Naive thymus-derived CD8-positive, alpha-beta T cell (primary cell): ENCODE measurements at places on chromosomes 1 and 21.

DNA sequence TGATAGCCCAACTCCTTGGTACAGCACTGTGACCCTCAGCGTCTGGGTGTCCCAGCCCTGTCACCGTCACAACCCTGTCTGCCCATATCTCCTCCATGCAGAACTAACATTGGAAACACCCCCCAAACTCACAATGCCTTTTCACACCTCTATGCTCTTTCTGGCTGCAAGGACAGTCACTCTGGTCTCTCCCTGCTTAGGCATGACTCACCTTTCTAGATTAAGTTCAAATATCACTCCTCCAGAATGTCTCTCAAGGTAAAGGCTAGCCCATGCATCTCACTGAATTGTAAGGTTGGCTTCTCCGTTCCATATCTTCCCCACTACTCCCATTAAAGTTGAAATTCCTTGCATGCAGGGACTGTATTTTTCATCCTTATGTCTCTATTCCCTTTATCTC is 17.0 kb upstream of the CAPN8 start:
- peaks cover 4% of the 10 kb centered on the region for H3K27me3 ChIP-seq
- no peak overlapping the region for H3K4me3 ChIP-seq
- H3K27ac ChIP-seq = peak overlapping the region; percentile 18
- DNase-seq = no peak

DNA sequence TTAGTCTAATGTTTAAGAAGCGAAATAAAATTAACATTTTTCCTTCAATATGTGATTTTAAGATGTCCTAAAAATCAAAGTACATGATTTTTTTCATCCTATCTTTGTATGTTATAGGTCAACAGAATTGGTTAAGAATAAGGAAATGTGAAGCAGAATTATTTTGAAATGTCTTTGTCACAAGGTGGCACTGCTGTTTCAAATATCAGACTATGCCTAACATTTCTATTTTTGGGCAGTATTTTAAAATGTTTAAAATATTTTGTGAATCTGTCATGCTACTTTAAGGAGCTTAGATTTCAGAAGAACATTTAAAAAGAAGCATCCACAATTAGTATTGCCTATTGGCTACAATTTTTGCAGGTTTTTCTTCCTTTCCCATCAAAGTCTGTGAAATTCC is 38.7 kb downstream of the AMY1C start:
- H3K4me1 ChIP-seq = no peaks in the 10 kb centered on the region
- H3K4me3 ChIP-seq = no peak overlapping the region
- no peak for DNase-seq
- H3K36me3 ChIP-seq = no peaks in the 10 kb centered on the region

DNA sequence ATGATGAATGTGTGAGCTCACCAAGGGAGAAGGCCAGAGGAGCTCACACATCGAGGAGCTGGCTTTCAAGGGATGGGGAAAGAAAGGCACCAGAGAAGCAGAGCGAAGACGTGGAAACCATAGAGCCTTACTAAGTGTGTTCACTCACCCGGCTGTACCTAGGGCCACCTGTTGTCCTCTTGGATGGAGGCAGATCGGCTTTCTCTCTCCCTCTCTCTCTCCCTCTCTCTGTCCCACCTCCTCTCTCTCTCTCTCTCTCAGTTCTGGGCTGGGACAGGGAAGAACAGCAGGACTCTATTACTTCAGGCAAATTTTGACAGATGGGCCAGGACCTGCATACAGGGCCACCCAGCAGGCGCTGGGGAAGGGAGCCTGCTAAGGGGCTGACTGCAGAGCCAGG is 64.8 kb downstream of the HIVEP3 start:
- peaks cover 9% of the 10 kb centered on the region for H3K36me3 ChIP-seq
- DNase-seq = no peak
- no peak overlapping the region for H3K27ac ChIP-seq
- H3K4me1 ChIP-seq = peaks cover 8% of the 10 kb centered on the region

DNA sequence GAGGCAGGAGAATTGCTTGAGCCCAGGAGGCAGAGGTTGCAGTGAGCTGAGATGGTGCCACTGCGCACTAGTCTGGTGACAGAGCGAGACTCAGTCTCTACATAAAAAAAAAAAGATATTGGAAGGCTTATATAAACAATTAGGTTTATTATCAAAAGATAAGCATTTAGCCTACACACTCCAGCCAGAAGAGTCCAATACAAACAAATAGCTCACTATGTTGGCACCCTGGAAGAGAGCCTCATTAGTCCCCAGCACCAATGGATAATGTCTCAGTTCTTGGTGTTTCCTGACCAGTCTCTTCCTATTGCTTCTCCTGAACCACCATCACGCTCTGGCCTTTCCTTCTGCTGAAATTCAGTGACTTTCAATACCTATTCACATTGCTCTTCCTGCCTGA is 48.6 kb upstream of the ATP1A1 start:
- DNase-seq = no peak
- peaks cover 40% of the 10 kb centered on the region for H3K4me1 ChIP-seq
- no peaks in the 10 kb centered on the region for H3K27me3 ChIP-seq
- peaks cover 6% of the 10 kb centered on the region for H3K36me3 ChIP-seq
- peak overlapping the region; percentile 90 for H3K27ac ChIP-seq

DNA sequence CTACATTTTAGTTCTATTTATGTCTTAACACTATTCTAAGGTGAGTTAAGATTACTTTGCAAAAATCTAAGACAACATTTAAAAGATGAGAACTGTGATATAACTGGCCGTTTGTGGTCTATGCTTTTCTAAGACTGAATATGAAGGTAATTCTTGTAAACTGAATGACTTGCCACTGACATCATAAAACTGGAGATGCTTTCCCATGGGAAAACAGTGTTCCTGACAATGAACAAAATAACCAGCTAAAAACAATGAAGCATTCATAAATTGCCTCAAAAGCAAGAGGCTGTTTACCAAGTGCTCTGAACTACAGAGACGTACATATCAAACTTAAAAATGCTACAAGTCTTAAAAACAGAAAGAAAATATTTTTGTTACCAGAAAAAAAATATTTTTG is 54.7 kb downstream of the APP start:
- peaks cover 24% of the 10 kb centered on the region for H3K4me1 ChIP-seq
- H3K27me3 ChIP-seq = no peaks in the 10 kb centered on the region

DNA sequence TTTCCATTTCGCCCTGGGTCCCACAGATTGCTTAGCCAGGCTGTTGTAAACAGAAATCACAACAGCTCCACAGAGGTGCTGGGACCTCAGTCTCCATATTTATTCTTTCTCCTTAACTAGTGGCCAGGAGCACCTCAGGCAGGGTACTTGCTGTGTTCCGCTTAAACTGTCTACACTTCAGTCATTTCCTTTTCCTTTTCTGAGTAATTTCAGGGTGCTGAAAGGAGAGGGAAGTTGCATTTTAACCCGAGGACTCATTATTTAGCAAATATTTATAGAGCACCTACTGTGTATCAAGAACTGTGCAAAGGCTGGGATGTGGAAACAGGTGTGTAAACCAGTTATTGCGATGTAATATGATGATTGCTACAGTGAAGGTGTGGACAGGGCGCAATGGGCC is 41.9 kb downstream of the ACP6 start:
- peaks cover 22% of the 10 kb centered on the region for H3K4me1 ChIP-seq
- peaks cover 31% of the 10 kb centered on the region for H3K36me3 ChIP-seq
- H3K4me3 ChIP-seq = no peak overlapping the region
- DNase-seq = no peak
- no peak overlapping the region for H3K27ac ChIP-seq

DNA sequence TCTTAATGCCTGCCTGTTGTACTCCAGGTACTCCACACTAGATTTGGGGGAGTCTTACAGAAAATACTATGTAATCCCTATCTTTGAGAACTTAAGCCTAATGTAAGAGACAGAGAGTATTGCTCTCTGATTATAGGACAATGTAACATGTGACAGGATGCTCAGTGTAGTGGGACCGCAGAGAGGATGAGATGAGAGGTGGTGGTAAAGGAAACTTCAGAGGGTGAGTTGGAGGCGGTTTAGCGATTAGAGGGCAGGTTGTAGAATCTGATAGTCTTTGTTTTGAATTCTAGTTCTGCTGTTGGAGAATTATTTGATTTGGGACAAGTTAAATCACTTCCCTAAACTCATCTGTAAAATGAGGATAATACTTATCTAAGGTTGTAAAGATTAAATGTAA is 5.4 kb downstream of the SOAT1 start:
- H3K4me1 ChIP-seq = peaks cover 79% of the 10 kb centered on the region
- H3K4me3 ChIP-seq = peak overlapping the region; percentile 29

DNA sequence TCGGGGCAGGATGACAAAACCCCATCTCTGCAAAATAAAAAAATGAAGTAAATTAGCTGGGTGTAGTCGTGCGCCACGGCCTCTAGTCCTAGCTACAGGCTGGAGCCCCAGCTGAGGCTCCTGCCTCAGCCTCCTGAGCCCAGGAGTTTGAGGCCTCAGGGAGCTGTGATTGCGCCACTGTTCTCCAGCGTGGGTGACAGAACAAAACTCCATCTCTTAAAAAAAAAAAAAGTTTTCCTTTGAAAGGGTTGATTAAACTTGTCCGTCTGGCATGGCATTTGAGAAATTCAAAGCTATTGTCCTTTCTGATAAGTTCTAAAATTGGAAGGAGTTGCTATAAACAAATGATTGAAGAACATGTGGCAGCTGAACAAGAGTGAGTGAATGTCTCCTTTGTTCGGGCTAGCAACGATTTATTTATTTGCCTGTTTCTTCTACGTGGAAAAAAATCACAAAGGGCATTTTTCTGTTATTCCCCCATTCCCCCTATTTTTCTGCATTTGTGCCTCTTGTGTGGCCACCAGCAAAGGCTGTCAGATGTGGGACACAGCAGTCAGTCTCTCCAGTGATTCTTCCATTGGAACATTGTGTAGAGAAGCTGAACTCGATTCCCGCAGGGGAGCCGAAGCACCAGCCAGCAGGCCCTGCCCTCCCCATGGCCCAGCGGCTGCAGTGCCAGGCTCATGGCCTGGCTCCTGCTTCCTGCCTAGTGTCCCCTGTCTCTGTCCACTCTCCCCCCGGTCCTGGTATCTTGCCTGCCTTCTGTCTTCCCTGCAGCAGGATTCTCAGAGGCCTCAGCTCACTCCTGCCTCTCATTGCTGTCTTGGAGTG is 21.5 kb upstream of the PWP2 start:
- H3K36me3 ChIP-seq = peaks cover 28% of the 10 kb centered on the region
- DNase-seq = no peak
- peaks cover 93% of the 10 kb centered on the region for H3K4me1 ChIP-seq
- H3K27me3 ChIP-seq = no peaks in the 10 kb centered on the region

- H3K27me3 ChIP-seq = peaks cover 13% of the 10 kb centered on the region
- no peak overlapping the region for H3K4me3 ChIP-seq
- H3K27ac ChIP-seq = no peak overlapping the region
- no peak for DNase-seq
- no peaks in the 10 kb centered on the region for H3K4me1 ChIP-seq
- H3K36me3 ChIP-seq = no peaks in the 10 kb centered on the region
Measured at GRCh38 chr1:55353707-55354620, 138.8 kb upstream of the USP24 start.

GRCh38 chr1:210332233-210332632 is 3.5 kb downstream of the HHAT start:
- H3K27me3 ChIP-seq = no peaks in the 10 kb centered on the region
- no peak overlapping the region for H3K27ac ChIP-seq
- no peak for DNase-seq
- H3K36me3 ChIP-seq = no peaks in the 10 kb centered on the region

GRCh38 chr1:42334240-42335049 is 590 bp downstream of the FOXJ3 start:
- peak; percentile 5 for DNase-seq
- peak overlapping the region; percentile 78 for H3K4me3 ChIP-seq
- peak overlapping the region; percentile 91 for H3K27ac ChIP-seq
- H3K4me1 ChIP-seq = peaks cover 45% of the 10 kb centered on the region
- H3K36me3 ChIP-seq = no peaks in the 10 kb centered on the region
- no peaks in the 10 kb centered on the region for H3K27me3 ChIP-seq

DNA sequence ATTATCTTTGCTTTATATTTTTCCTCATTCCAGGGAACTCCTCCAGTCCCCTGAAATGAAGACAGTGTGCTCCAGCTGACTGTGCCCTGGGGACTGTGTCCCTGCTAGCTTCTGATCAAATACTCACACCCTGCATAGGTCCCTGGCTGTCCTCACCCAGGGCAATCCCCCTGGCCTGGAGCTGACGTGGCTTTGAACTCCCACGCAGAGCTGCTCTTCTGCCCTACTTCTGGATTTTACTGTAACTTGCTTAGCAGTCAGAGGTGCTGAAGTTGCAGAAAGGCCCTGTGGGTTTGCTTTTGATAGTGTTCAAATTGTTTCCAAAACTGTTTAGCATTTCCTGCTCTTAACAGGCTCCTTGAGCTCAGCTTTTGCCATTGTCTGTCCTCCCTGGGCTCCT is 186.5 kb downstream of the FASLG start:
- peak overlapping the region; percentile 71 for H3K4me3 ChIP-seq
- H3K4me1 ChIP-seq = peaks cover 19% of the 10 kb centered on the region
- H3K36me3 ChIP-seq = no peaks in the 10 kb centered on the region
- peak; percentile 40 for DNase-seq
- peak overlapping the region; percentile 35 for H3K27ac ChIP-seq

DNA sequence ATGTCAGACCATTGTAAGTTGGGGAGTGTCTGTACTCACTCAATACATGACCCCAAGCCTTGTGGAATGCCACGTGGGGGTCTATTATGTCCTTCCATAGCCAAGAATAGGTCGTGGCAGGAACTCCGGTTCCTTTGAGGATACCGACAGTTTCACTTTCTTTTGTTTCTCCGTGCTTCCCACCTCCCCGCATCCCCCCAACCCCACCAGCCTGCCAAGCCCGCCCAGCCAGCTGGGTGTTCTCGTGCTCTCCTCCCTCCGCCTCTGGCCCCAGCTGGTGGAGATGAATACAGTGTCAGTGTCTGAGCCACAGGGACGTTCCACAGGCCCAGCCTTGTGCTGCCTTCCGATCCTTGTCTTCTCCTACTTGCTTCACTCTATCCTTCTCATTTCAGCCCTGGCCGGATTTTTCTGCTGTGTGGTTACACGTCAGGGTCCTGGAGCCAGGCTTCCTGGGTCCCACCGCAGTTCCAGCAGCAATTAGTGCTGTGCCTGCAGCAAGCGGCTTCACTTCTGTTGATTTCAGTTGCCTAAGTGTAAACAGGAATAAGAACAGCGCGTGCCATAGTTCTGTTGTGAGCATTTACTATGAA is 4.1 kb upstream of the AGTRAP start:
- peak overlapping the region; percentile 91 for H3K27ac ChIP-seq
- no peaks in the 10 kb centered on the region for H3K27me3 ChIP-seq
- no peaks in the 10 kb centered on the region for H3K36me3 ChIP-seq
- H3K4me1 ChIP-seq = peaks cover 13% of the 10 kb centered on the region
- peak overlapping the region; percentile 100 for H3K4me3 ChIP-seq

DNA sequence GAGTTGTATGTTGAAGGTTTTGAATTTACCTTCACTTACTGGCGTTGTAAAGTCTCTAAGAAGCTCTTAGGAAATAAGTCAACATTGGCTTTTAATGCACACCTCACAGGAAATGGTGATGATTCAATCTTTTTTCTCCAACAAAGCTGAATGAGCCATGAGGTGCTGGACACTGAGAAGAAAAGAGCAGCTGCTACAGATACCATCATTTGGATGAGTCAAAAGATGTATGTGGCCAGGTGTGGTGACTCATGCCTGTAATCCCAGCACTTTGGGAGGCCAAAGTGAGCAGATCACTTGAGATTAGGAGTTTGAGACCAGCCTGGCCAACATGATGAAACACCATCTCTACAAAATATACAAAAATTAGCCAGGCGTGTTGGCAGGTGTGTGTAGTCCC is 3.3 kb upstream of the IL23R start:
- no peak overlapping the region for H3K4me3 ChIP-seq
- no peaks in the 10 kb centered on the region for H3K36me3 ChIP-seq
- DNase-seq = no peak
- peaks cover 8% of the 10 kb centered on the region for H3K4me1 ChIP-seq
- H3K27ac ChIP-seq = no peak overlapping the region

GRCh38 chr1:227333423-227333822 is 15.1 kb upstream of the CDC42BPA start:
- peaks cover 10% of the 10 kb centered on the region for H3K27me3 ChIP-seq
- no peak overlapping the region for H3K27ac ChIP-seq
- no peak overlapping the region for H3K4me3 ChIP-seq
- no peaks in the 10 kb centered on the region for H3K4me1 ChIP-seq
- no peaks in the 10 kb centered on the region for H3K36me3 ChIP-seq
